ENCODE measurements at places on chromosomes 11 and 22. TPM values are rescaled to one million over a fixed set of nuclear protein-coding genes. Genes with fewer than 3 reads are reported as not detected.

Gene PLAAT3
- 62.6 TPM for total RNA-seq

- DNase-seq = no peak
Observed at GRCh38 chr11:35076201-35077100, 62.5 kb upstream of the CD44 start.

Gene PKDREJ
- not detected for total RNA-seq

DNA sequence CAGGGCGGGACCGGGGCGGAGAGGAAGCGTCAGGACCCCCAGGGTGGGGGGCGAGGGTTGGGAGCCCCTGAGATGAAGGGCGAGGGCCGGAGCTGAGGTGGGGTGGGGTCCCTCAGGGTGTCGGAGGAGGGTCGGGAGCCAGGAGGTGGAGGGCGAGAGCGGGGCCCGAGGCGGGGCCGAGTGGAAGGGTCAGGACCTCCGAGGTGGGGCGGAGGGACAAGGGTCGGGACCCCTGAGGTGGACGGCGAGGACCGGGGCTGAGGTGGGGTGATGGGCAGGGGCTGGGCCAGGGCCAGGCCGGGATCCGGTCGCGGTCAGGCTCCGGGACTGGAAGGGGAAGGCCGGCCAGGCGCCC is 409 bp downstream of the SMC1B start:
- no peak for DNase-seq

GRCh38 chr11:69298267-69299022 is 4.5 kb downstream of the MYEOV start:
- DNase-seq = peak; percentile 94

Gene CRY2
- 32.6 TPM for total RNA-seq

- DNase-seq = no peak
Observed at GRCh38 chr11:69209421-69210309, 53.9 kb downstream of the SMIM38 start.

DNA sequence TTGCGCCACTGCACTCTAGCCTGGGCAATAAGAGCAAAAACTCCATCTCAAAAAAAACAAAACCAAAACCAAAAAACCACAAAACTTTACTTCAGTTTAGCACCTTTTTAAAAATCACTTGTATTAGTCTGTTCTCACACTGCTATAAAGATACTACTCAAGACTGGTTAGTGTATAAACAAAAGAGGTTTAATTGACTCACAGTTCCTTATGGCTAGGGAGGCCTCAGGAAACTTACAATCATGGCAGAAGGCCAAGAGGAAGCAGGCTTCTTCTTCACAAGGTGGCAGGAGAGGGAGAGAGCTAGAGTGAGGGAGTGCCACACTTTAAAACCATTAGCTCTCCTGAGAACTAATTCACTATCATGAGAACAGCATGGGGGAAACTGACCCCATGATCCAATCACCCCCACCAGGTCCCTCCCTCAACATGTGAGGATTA is 261.3 kb downstream of the TMEM135 start:
- no peak for DNase-seq

DNA sequence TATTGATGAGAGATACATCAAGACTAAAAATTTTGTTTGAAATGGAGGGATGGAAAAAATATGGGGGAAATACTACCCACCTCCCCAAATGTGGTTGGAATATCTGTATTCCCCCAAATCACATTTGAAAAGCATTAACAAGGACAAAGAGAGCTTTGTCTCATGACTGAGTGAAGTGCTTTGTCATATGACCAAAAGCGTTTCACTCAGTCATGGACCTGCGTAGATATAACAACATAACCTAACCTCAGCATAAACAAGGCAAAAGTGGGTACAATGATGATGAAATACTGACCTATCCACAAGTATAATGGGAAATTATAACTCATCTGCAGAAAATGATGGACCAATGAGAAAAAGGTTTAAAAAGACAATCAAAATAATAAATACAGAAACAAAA is 418.3 kb downstream of the TBC1D22A start:
- DNase-seq = no peak
